ENCODE measurements at places on chromosomes 3 and 15. TPM values are rescaled to one million over a fixed set of nuclear protein-coding genes. Genes with fewer than 3 reads are reported as not detected.

GP9 gene
- total RNA-seq = not detected

ANXA2 gene
- 5,220 TPM for total RNA-seq

ZBED2 gene
- 0.20 TPM for total RNA-seq

ERICH6 gene
- not detected for total RNA-seq

VEPH1 gene
- total RNA-seq = 0.70 TPM

GNAT1 gene
- total RNA-seq = not detected

DPP8 gene
- 32.0 TPM for total RNA-seq

CDC25A gene
- total RNA-seq = 9.4 TPM

FOXB1 gene
- not detected for total RNA-seq

Measured in A549 treated with Hydrocortisone at 1 μM for 4 hours (cell line).